Stimulated activated CD8-positive, alpha-beta memory T cell treated with anti-CD3 and anti-CD28 coated beads, Interleukin-4, amount 100 ng/mL, for 1 hour (primary cell): ENCODE measurements at places on chromosomes 2 and 18.

DNA sequence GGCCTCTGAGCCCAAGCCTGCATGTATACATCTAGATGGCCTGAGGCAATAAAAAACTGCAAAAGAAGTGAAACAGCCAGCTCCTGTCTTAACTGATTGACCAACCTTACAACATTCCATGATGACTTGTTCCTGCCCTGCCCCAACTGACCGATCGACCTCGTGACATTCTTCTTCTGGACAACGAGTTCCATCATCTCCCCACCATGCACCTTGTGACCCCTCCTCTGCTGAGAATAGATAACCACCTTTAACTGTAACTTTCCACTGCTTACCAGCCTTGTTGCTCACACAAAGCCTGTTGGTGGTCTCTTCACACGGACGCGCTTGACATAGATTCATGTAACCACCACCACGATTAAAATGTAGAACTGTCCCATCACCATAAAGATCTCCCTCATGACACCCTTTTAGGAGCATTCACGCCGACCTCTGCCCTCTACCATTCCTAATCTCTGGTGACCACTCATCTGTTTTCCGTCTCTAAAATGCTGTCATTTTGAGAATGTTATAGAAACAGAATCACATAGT, 120.1 kb upstream of the REV1 start:
- no peak for DNase-seq

GRCh38 chr2:143577489-143577888, 448.3 kb downstream of the ARHGAP15 start:
- no peak for DNase-seq

DNA sequence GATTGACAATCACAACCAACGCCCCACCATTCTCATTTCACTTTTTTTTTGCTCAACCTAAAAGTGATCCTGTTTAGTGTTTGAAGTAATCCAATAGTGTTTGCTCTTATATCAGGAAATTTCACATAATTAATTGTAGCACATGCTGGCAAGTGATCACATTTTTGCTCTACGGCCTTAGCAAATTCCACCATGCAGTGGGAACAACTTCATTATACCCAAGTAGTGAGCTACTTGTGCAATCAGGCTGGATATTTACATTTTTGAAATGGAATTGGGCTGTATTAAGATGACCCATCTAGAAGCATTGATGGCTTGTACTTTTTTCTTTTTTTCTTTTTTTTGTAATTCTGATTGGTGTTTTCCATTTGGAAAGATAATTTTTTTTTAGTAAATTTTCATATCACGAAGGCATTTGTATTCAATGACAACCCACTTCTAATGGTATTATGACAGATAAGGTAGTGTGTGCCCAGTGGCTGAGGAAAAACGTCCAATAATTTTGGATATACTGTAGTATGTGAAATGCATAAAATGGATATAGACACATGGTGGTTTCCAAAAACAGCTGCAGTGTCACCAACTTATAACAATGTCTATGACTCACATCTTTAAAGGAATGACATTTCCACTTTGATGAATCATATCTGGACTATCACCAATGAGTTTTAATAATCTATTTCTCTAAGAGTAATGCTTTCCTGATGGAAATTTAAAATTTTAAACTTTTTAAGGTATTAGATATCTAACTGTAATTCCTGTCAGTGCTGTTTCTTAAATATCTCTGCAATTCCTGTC, 130.6 kb downstream of the COL6A3 start:
- no peak for DNase-seq

DNA sequence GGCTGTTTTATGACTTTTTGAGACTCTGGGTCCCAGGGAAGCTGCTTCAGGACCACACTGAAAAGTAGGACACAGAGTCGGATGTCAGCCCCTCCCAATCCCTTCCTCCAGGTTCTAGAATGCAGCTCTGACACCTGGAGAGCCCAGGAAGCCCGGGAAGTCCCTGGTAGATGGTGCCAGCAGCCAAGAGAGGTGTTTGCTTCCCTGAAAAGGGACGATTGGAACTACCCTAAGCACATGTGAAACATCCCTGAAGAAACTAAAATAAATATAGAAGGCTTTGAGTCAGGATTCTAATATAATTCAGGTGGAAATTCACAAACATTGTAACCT, 163.2 kb upstream of the CYRIA start:
- no peak for DNase-seq

- DNase-seq: no peak
Observed at GRCh38 chr2:65388051-65388531, 44.3 kb downstream of the SPRED2 start.

DNA sequence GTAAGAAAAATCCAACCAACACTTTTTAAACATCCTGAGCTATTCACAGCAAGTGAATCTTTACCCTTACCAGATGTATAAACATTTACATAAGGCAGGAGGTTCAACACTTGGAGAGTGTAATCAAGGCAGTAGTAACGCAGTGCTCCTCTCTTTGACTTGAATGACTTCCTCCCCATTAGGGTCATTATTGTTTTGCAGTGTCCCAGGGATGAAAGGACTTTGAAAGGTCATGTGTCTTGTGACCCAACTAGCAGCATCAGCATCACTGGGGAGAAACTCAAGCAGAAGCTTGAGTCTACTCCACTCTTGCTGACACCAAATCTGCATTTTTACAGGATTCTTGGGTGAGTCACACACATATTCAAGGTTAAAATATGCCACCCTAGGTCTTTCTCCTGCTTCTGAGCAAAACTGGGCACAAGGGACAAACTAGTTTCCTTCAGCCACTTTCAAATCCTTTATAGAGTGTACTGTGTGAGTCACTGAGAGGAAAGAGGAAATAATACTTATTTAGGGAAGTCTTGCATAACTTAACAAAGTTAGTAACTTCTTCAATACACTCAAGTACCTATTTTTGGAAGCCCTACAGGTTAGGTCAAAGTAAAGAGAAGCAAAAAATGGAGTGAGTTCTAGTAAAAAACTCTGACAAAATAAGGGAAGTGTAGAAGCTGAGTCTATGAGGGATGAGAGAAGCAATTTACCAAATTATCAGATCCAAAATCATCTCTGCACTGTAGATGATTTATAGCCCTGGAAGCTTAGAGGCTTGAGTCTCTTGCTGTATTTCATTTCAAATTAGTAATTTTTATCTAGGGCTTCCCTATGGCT, 51.0 kb upstream of the EML4 start:
- no peak for DNase-seq

DNA sequence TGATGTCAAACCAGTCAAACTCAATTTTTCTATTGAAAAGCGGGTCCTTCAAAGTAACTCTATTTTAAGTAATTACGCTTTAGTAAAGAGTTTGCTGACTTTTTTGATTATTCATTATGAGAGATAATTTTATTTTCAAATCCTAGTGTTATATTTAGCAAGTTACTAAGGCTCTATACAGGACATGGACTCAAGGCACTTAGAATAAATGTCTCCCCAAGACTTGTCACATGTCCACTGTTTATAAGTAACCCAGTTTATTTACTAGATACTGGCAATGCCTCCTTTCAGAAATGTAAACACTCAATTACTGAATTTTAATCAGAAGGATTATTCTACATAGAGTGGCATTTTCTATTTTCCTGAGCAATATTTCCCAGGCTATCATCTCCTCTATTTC, 638.1 kb downstream of the ERBB4 start:
- DNase-seq: no peak

DNA sequence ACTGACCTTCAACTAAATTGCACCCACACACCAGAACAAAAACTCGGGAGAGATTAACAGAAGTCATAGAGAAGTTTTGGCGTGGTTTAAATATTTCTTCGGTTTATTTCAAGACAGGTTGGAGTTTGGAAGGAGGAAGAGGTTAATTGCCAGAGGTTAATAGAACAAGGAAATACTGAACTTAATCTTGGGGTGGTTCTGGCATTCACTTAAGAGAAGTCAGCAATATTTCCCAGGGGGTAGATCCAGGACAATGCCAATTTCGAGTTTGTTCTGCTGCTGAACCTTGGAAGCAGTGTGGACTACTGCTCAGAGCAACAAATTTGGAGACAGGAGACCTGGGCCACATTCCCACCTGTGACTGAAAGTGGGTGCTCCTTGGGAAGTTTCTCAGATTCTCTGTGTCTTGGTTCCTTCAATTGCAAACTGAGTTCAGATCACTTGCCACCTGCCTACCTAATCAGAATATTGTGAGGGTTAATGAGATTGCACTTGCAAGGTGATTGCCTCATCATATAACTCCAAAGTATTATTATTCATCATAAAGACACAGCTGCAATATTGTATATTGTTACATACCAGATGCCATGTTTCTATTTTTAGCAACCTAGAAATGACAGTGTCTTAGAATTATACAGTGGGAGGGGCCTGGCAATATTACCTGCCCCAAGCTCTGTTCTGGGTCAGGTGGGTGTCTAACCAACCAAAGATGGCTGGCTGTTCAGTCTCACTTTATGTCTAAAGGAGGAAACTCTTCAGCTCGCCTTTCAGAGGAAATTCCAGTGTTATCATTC, 217.4 kb downstream of the CDCA7 start:
- no peak for DNase-seq

DNA sequence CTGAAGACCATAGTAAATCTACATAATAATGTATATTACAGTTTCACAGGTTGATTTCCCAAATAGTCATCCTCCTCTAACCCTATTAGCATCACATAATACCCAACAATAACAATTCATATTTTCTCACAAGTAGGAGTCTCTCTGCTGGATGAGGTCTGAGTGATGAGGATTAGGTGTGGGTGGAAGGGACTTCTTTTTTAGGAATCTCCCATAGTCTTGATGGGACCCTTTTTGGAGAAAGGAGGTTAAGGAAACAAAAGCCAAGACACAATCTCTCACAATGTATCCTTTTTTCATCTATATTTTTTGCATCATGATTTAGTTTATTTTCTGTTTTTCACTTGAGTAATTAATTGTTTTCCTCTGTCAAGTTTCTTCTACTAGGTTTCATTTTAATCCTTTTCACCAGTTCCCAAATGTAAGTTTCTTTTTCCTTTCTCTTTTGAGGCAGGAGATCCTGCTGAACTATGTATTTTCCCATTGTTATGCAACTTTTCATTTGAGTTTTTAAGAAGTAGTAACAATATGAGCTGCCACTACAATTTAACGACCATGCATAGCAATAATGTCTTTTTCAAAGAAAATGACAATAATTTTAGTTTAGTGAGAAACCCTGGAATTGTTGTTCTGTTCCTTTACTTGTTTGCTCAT, 2.5 kb upstream of the IFIH1 start:
- no peak for DNase-seq

- DNase-seq: no peak
Observed at GRCh38 chr18:57150081-57150480, 3.2 kb downstream of the BOD1L2 start.

GRCh38 chr2:216690456-216690852, 4.9 kb downstream of the IGFBP5 start:
- no peak for DNase-seq

- DNase-seq: no peak
Observed at GRCh38 chr2:19810637-19811036, 91.1 kb downstream of the TTC32 start.
